ENCODE measurements at places on chromosomes 2 and 18.

DNA sequence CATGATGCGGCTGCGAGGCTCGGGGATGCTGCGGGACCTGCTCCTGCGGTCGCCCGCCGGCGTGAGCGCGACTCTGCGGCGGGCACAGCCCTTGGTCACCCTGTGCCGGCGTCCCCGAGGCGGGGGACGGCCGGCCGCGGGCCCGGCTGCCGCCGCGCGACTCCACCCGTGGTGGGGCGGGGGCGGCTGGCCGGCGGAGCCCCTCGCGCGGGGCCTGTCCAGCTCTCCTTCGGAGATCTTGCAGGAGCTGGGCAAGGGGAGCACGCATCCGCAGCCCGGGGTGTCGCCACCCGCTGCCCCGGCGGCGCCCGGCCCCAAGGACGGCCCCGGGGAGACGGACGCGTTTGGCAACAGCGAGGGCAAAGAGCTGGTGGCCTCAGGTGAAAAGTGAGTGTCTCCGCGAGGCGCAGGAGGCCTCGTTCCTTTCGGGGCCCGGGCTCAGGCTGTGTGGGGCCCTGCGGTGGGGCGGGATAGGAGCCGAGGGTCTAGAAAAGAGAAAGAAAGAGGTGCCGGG lies 520 bp downstream of the GLS start:
- DNase-seq: no peak

DNA sequence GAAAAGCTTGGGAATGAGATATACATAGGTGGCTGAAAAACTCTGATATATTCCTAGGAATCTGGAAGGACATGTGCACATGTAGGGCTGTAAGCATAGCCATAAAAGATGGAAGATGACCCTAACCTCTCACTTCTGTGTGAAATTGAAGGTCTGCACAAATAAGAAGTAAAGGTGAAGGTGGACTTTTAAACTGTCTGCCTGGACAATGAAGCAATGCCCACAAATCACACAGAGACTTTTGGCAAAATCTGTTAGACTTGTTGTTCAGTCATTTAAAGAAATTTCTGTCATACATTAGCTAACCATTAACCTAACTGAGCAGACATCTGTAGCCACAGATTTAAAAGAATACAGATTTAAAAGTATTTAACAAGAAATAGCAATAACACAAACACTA lies 65.3 kb upstream of the CCDC178 start:
- no peak for DNase-seq

- DNase-seq: no peak
These were observed 379.0 kb upstream of the FANCL start for GRCh38 chr2:58620093-58620492.

DNA sequence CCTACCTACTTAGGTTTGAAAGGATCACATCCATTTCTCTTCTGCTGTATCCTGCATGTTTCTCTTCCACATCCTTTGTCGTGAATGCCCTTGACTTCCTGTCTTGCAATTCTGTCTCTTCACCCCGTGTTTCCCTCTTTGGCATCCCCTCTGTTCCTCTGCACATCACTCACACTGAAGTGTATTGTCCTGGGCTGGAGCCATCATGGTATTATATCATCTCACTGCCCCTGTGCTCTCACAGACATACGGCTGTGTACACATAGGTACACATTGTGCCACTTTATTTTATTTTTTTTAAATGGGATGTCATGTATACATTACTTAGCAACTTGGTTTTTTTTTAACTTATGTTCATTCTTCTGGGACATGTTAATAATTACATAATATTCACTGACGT lies 291.6 kb downstream of the ALPK2 start:
- DNase-seq: no peak

DNA sequence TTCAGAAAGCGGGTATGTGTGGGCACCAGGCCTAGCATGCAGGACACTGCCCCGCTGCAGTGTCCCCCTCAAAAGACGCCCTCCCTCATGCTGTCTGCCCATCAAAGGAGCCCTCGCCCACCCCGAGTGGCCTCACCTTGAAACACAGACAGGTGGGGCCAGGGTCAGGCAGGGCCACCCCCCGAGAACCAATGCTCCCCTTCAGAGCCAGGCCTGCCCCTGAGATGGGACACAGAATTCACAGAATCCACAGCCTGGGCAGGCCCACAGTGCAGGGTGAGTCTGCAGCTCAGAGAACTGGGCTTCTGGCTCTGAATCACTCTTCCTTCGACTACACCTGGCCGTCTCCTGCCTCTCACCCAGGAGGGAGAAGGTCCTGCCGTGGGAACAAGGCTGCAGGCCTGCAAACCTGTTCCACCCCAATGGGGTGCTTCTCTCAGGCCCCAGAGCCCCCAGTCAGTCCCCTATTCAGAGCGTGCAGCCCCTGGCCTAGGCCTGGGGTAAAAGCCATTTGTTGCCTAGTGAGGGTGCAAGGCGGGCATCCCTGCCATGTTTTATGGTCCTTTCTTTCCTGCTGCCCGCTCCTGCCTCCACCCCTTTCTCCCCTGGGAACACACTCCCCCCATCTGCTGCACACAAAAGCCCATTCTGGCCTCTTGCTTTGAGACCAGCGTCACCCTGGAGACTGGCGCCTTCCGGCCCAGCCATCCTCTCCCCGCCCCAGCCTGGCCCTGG lies 11.3 kb upstream of the ARHGEF4 start:
- DNase-seq: no peak

DNA sequence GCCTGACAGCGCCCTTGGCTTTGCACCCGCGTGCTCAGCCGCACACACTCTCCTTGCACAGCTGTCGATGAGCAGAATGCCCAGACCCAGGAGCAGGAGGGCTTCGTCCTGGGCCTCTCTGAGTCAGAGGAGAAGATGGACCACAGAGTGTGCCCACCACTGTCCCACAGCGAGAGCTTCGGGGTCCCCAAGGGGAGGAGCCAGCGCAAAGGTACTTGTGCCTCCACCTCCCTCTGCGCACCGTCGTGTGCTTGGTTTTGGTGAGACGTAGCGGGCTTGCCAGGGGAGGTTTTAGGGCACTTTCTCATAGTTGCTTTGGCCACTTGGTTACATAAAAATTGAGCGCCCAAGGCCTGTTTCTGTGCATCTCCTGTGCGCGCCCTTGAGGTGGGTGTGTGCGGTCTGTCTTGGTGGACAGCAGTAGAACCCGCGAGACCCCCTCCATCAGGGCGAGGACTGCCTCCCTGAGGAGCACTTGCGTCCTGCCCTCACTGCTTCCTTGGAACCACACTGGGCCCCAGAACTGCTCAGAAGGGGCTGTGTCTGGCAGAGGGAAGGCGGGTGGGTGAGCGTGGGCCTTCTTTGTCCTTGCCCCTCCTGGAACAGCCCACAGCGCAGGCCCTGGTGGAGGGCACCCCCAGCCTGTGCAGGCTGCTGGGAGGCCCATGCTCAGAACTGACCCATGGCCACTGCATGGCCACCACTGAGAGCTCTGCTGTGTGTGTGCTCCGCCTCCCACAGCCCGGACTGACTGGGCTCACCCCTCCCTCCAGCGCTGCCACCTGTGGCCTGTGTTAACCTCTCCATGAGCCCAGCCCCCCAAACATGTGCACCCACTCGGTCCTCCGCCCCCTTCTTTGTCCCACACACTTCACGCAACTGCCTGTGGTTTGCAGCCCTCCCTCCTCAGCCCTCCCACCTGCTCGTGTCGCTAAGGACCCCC lies 95.9 kb downstream of the DGKD start:
- DNase-seq: no peak
